HCEC 1CT (cell line): ENCODE measurements at places on chromosomes 2 and 18.

- peak; percentile 27 for DNase-seq
Measured at GRCh38 chr2:112021781-112022231, 33.3 kb upstream of the TMEM87B start.

- DNase-seq = no peak
Measured at GRCh38 chr2:167198576-167198975, 310.3 kb downstream of the XIRP2 start.

GRCh38 chr2:9030841-9031240 lies 27.4 kb upstream of the MBOAT2 start:
- DNase-seq = peak; percentile 14

GRCh38 chr2:239472235-239472775 lies 71.5 kb upstream of the HDAC4 start:
- DNase-seq = no peak

- no peak for DNase-seq
Measured at GRCh38 chr2:125172181-125172580, 1147.1 kb downstream of the CNTNAP5 start.

- no peak for DNase-seq
Measured at GRCh38 chr2:3122525-3122924, 255.1 kb downstream of the EIPR1 start.

DNA sequence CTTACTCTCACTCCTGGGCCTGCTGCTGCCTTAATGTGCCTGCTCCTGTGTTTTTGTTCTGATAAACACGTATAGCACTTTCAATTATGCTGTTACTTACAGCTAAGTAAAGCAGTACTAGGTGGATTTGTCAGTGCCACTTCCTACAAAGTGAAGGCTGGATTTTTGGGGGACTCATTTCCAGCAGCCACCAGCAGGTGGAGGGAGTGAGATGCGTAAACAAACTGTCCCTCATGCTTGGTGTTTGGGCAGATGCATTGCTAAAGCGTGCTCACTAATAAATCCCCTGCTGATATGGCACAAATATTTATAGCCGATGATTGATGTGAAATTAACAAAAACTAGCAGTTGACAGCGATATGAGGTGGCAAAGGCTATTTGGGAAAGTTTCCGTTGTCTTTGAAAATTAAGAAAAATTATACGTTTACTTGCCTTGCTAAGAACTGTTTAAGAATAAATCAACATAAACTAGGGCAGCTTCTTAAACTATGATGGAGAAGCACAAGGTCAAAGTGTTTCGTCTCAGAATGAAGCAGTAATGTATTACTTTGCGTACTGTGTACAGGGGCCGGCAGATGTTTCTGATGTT lies 101.7 kb downstream of the AGAP1 start:
- DNase-seq = peak; percentile 62

DNA sequence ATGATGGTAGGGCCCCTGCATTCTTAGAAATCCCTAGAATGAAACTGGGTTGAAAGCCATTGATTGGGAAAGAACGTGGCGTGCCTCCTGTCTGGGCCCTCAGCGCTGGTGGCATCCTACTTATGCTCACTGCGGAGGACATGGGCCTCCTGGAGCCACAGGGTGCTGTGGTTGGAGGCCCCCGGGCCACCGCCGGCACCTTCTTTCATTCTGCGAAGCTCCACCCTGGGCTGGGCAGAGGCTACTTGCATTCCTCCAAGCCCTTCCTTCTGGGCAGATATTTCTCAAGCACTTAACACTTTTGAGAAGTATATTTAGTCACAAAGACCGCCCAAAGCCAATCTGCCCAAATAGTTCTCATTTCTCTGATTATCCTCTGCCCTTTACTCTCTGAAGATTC lies 311.9 kb downstream of the MYCN start:
- no peak for DNase-seq

DNA sequence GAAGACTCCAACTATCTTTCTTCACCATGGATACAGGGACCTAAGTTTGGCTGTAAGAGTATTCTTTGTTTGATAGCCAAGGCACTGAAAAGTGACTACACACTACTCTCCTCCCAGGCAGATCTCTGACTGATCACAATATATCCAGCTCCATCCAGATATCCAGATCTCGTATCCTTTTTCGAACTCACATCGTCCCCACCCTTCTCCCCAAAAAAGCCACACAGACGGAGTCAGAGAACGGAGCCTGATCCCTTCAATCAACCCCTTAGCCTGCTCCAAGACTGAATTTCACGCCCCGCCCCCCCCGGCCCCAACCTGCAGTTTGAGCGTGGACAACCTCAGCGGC lies 533 bp downstream of the DHX57 start:
- peak; percentile 3 for DNase-seq

DNA sequence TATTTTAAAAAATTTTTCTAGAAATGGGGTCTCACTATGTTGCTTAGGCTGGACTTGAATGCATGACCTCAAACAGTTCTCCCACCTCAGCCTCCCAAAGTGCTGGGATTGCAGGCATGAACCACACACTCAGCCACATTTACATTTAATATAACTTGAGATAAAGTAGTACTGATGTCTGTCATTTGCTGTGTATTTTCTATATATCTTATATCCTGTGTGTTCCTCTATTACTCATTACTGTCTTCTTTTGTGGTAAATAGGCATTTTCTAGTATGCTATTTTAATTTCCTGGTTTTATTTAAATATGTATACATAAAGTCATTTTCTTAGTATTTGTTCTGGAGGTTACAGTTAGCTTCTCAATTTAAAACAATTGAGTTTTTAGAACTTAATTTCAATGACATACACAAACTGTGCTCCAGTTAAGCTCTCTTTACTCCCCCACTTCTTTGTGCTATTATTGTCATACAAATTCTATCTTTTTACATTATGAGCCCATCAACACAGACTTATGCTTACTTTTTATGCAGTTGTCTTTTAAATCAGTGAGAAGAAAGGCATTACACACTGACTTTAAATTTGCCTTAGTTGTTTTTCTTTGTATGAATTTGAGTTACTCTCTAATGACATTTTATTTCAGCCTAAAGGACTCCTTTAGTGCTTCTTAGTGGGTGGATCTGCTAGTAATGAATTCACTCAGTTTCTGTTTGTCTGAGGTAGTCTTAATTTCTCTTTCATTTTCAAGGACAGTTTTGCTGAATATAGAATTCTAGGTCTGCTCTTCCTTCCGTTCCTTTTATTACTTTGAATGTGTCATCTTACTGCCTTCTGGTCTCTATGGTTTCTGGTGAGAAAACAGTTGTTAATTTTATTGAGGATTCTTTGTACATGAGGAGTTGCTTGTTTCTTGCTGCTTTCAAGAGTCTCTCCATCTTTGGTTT lies 6.2 kb upstream of the INPP4A start:
- no peak for DNase-seq

DNA sequence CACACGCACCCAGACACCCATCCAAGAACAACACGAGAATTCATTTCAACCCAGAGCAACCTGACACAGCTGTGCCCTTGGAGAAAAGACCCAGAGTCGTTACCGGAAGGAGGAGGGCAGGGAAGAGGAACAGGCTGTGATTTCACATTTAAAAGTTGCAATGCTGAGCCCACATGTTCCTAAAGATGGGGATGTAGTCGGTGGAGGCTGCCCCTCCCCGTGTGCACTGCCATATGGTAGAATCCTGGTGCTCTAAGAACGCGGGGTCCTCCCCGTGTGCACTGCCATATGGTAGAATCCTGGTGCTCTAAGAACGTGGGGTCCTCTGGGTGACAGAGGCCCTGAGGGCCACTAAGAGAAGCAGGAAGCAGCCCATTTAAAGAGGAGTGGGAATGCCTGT lies 10.9 kb downstream of the MTERF4 start:
- DNase-seq = no peak

GRCh38 chr2:26757873-26758789 lies 6.0 kb upstream of the SLC35F6 start:
- DNase-seq = peak; percentile 97

DNA sequence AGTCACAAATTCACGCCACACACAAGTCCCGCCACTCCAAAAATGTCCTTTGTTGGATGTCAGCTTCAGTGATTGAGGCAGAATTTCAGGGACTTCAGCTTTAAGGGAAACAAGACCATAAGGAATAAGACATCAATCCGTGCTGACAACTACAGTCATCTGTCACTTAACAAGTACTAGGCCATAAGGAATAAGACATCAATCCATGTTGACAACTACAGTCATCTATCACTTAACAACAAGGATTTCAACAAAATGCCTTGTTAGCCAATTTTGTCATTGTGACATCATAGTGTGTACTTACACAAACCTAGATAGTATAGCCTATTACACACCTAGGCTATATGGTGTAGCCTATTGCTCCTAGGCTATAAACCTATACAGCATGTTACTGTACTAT lies 58.0 kb downstream of the ANTXR1 start:
- no peak for DNase-seq

DNA sequence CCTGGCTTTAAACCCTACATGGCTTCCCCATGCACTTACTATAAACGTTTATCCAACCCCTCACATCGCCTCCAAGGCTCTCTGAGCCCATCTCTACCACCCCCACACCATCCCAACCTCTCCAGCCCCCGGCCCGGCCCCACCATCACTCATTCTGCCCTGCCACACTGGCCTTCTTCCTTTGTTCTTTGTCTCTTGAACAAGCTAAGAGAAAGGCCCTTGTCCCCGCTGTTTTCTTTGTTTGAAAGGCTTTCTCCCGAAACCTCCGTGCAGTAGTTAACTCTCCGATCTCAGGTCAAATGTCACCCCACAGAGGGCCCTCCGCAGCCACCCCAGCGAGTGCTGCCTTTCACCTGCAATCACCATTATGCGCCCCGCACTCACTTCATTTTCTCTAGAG lies 100.4 kb downstream of the AFF3 start:
- DNase-seq = no peak

GRCh38 chr2:24793761-24794435 lies 673 bp downstream of the CENPO start:
- DNase-seq = peak; percentile 49

DNA sequence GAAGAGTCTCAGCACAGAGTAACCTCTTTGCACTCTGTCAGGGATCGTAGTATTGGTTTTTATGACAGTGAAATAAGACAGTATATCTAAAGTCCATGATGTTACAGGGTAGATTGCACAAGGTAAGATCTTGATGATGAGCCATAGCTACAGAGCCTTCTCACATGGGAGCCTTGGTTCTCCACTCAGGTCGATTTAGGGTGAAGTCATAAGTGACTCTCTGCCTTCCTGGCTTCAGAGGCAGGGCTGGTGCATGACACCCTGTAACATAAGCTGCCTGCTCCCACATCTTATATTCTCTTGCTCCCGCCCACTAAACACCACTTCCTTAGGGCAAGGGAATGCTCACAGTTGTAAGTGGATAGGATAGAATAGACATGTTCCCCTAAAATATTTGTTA lies 13.3 kb downstream of the DAPL1 start:
- no peak for DNase-seq

- peak; percentile 62 for DNase-seq
Measured at GRCh38 chr2:159573846-159574606, 42.3 kb downstream of the BAZ2B start.

- DNase-seq = no peak
Measured at GRCh38 chr2:30239986-30240752, 8.8 kb downstream of the LBH start.

GRCh38 chr2:146918280-146918679 lies 926.5 kb upstream of the ACVR2A start:
- no peak for DNase-seq

- no peak for DNase-seq
Measured at GRCh38 chr2:25797620-25798488, 80.4 kb downstream of the ASXL2 start.

DNA sequence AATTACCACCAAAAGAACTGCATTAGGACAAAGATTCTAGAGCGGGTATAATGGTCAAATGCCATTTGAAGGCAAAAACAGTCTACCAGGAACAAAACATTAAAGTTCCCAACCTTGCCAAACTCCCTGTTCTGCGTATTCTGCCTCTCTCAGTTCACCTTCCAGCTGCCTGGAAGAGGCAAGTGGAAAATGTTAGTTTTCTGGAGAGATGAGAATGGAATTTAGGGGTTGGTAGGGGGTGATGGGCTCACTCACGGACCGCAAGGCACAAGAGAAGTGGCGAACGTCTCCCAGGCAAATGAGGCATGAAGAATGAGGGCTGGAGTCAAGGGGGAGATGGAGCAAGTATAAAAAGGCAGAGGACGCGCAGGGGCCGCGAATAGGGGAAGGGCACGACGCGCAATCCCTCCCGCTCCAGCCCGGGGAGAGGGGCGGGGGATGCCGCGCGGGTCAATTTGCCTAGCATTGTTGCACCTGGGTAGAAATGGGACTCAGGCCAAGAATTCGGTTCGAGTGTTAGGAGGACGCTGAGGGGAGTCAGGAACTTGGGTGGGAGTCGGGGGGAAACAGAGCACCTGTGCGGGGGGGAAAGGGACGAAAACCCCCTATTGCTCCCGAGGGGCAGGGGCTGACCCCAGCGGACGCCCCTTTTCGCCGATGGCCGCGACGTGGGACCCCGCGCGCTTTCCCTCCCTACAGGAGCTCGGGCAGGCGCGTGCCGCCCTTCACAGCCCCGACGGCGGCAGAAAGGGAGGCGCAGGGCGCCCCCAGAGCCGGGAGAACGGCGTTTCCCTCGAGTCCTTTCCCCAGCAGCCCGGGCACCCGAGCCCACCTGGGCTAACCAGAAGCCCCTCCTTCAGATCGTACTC lies 573 bp downstream of the PAIP2B start:
- DNase-seq = no peak

- no peak for DNase-seq
Measured at GRCh38 chr2:65465124-65465523, 32.7 kb upstream of the SPRED2 start.

- DNase-seq = no peak
Measured at GRCh38 chr18:58958628-58959027, 94.0 kb downstream of the ZNF532 start.

DNA sequence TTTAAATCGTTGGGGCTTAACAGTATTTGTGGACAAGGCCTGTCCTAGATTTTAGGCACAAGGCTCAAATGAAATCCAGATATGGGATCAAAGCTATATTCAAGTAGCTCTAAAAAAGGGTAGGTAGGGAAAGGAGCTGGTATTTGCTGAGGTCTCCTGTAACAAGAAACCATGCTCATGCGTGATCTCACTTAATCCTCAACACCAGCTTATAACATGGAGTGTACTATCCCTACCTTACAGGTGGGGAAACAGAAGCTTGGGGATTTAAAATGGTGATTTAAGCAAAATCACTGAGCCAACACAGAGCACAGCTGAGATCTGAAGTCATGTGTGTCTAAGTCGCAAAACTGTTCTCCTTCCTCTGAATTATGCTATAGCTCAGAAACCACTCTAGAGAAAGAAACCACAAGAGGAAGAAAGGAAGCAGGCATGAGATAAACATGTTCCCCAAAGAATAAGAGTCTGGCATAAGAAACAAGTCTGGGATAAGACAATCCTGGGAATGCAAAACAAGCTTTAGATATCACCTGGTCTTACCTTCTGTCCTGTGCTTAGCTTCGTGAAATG lies 43.1 kb downstream of the CYRIA start:
- no peak for DNase-seq

DNA sequence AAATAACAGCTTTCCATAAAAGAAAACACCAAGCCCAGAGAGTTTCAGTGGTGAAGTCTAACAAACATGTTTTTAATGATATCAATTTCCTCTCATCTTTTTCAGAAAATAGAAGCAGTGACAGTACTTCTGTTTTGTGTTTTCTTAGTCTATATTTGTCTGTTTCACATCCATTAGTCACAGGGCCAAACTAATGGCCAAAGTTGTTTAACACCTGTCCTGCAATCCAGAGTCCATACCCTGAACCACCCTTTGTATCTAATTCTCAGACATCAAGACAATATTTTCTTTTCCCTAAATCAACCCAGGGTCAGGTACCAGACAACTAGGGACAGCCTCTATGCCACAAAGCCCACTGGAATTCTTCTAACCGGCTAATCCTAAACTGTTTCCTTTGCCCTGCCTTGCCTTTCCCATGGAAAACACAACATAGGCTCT lies 25.9 kb downstream of the TMSB10 start:
- DNase-seq = no peak
